ENCODE measurements at places on chromosomes 7 and 10.
A peak's percentile ranks its signal among the peaks of the same experiment; 100 is the strongest.

- DNase-seq = no peak
These were observed at the start of gene ITGB8 for GRCh38 chr7:20330239-20330927. TSS of gene ITGB8 (plus strand) at chr7:20330900. CDS start at chr7:20331807, 907 bp downstream.

GRCh38 chr7:149093228-149093627 is 2.7 kb upstream of the ZNF786 start:
- no peak for DNase-seq

DNA sequence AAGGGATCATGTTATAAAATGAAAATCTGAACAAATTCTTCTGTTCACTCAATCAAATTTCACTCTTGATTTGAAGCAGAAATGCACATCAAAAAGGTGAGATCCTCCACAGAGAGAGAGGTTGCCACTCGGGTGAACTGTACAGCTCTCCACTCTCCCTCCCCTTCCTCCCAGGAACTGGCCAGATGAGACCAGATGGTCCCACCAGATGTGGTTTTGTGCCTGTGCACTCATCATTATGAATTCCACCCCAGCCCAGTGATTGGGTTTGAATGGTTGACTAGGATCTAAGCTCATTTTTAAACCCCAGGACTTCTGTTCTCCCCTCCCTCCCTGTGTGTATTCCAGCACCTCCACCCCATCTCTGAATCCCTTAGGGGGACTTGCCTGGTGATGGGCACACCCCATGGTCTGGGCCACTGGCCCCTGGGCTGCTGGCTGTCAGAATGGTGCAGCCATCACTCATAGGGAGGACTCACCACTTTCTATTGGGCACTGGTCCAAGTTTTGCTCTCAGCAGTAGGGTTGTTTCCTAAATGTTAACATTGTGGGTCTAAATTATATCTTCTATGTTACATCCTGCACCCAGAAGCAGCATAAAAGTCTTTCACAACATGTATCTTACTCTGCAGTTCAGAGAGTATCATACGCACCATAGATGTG is 393.1 kb downstream of the TNS3 start:
- DNase-seq = no peak

DNA sequence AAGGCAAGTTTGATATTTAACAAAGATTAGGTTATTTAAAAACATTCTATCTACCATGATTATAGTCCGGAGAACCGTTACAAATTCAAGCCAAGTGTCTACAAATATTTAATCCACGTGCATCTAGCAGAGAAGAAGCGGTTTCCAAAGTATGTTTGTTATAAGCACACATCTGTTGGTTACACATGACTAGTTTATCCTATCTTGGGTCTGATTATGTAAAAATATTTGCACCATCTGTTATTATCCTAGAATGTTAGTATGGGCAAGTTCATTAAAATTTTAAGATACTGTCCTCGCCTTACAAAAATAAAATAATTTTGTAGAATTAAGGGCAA is 289.2 kb upstream of the VSTM2A start:
- DNase-seq = no peak

DNA sequence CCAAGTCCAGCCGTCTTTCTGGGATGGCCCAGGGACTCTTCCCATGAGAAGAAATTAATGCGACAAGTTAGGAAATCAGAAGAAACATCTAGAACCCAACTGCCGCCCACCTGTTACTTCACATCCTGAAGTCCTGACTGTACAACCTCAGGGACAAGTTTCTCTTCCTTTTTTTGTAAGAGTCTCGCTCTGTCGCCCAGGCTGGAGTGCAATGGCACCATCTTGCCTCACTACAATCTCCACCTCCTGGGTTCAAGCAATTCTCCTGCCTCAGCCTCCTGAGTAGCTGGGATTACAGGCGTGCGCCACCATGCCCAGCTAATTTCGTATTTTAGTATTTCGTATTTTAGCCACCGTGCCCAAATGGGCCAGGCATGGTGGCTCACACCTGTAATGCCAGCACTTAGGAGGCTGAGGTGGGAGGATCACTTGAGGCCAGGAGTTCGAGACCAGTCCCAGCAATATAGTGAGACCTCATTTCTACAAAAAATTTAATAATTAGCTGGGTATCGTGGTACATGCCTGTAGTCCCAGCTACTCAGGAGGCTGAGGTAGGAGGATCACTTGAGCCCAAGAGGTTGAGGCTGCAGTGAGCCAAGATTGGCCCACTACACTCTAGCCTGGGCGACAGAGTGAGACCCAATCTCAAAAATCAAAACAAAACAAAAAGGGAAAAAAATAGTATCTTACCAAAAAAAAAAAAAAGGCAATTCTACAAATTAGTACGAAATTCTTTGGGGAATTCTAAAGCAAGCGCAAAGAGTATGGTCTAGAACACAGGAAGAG is 20.8 kb downstream of the LAT2 start:
- DNase-seq = no peak

- no peak for DNase-seq
These were observed 2.2 kb downstream of the BHLHA15 start for GRCh38 chr7:98213296-98213887.

GRCh38 chr7:105885387-105886111 is 9.2 kb upstream of the ATXN7L1 start:
- DNase-seq = no peak

- DNase-seq = no peak
These were observed 897.9 kb upstream of the AUTS2 start for GRCh38 chr7:68700414-68700813.

DNA sequence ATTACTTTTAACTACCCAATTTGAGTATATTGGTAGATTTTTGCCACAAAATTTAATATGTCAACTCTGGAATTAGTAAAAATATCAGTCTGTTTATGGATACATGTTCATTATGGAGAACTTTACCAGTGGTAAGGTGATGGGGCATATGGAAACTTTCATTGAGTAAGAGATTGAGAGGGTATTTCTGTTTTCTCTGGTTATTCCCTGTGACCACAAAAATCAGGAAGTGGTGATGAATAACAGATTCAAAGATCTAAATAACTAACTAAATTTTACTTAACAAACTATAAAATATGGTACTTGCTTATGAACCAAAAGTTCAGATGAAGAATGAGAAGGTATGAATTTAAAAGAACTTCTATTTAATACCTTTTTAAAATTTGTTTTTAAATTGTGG is 22.1 kb upstream of the STEAP4 start:
- no peak for DNase-seq

DNA sequence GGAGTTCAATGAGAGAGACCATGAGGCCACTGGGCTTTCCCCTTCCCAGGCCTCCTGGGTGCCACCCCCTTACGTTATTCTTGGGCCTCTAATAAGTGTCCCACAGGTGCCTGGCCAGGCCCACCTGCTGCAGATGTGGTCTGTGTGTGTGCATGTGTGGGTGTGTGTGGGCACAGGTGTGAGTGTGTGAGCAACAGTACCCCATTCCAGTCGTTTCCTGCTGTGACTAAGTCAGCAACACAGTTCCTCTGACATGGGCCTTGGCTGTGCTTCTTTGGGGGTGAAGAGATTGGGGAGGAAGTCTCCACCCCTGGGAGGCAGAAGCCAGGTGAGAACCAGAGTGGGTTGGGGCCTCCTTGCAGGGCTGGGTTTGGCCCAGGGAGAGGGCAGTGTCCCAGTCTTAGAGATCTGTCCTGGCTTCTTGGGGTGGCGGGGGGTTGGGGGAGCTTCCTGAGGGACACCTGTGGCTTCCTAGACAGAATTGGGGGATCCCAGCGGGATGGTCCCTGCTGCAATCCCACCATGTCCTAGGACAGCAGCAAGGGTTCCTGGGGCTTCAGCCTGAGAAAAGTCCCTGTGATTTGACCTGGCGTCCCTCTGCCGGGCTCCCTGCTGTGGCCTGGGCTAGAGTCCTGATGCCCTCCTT is 4.1 kb upstream of the PILRB start:
- DNase-seq = no peak

- DNase-seq = no peak
These were observed 16.4 kb downstream of the AOAH start for GRCh38 chr7:36707898-36708297.

GRCh38 chr7:24975644-24976260 is 4.2 kb downstream of the OSBPL3 start:
- DNase-seq = no peak

- peak; percentile 11 for DNase-seq
These were observed 9.2 kb downstream of the BNIP3 start for GRCh38 chr10:131972474-131973071.

DNA sequence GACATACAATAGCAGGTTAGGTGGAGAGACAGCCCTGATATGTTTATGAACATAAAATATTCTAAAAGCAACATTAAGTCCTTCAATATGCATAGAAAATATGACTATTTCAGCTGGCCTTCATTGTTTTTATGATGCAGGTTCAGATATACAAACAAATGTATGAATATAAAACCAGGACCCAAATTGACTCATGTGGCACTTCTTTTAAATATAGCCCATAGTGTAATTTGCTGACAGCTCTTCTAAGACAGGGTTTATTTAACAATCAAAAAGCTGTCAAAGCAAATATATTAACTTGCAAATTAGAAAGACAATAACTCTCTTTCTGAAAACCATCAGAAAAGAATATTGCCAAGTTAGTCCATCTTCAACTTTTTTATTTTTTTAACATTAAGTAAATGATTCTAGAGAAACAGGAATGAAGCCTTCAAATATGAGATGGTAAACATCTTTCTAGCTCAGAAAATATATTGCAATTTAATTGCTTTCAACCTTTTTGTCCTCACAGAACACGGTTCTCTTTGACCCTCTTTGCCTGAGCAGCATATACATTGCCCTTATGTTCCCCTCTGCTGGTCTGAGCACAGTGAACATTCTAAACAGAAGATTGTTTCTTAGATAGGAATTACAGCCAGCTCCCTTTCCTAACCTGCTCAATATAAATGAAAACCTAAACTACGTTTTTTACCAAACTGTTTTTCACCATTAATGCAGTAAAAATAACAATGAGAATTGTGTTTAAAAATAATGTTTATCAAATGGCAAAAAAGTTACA is 82.8 kb downstream of the CACNA2D1 start:
- DNase-seq = no peak

- no peak for DNase-seq
These were observed 1.5 kb downstream of the DOCK4 start for GRCh38 chr7:112204499-112205342.

DNA sequence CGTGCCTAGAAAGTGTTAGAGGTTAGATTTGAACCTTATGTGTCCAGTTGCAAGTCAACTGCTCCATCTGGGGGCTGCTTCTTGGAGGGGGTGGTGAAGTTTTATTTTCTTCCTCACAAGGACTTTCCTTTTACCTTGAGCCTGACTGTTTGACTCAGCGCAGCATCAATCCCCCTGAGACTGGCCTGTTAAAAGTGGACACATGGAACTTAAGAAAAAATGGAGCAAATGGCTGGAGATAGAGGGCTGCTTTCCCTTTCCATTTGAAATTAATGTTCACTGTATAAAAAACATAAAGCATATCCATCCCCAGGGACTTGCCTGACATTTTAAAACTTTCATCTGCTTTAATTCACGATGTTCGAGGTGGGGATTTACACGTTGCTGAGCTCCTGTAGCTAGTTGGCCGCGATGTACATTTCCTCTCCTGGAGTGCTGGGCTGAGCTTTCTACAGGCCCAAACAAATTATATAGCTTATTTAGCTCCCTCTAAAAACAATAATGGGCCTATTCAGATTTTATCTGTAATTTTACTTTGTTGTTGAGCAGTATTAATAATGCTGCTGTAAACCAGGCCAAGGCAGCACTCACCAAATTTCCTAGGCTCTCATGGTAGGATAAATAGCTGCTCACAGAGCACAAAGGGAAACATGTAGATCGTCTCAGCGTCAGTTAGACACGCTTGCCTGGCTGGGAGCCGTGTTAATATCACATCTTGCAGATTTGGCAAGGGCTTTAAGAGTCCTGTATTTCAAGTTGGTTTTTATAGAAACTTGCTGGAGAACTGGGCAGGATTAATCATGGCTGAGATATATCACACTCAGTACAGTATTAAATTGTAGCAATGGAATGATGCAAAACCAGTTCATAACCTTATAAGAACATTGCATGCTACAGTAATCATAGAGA is 251.5 kb downstream of the LRMDA start:
- no peak for DNase-seq

Data from T-helper 9 cell (primary cell).